ENCODE measurements at places on chromosomes 12 and 14.

DNA sequence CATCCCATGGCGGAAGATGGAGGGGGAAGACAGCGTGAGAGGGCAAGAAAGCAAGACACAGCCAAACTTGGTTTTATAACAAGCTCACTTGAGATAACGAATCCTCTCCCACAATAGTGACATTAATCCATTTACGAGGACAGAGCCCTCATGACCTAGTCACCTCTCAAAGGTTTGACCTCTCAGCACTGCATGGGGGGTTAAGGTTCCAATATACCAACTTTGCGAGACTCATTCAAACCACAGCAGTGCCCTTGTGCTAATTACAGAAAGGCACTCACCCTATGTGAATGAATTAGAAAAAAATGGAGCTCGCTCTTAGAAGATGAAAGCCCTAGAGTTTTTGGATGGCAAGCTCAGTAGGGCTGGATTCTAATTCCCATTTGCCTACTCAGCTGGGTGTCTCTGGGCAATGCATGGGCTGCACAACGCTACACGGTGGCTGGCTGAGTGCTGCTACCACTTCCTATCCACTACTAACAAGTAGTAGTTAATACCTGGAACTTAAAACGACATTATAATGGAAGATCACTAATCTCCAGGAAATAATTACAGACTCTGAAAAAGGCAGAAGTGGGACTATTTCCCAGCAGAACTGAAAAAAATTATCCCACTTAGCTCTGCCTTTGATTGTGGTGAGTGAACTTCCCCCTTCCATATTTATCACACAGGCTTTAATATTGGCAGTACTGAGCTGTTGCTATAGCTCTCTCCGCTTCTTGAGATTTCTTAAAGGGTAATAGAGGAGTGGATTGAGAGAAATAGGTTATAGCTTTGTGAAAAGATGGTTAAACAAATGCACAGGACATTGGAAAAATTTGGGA is 27.5 kb downstream of the TESPA1 start:
- no peak for DNase-seq

DNA sequence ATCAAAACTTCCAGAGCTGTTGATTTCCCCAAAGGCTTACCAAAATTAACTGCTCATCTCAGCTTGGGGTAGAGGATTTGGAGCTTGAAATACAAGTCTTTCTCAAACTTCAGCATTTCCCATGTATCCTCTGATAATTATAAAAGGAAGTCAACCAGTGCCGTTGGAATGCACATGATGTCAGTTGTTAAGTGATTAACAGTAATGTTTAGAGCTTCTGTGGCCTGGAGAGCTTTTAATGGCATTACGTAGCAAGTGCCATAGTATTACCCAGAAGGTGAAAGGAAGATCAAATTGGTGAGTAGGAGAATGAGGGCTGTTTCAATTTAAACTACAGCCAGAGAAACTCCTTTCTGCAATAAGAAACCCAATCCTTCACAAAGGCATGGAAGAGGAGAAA is 62.5 kb upstream of the PTPRR start:
- no peak for DNase-seq

DNA sequence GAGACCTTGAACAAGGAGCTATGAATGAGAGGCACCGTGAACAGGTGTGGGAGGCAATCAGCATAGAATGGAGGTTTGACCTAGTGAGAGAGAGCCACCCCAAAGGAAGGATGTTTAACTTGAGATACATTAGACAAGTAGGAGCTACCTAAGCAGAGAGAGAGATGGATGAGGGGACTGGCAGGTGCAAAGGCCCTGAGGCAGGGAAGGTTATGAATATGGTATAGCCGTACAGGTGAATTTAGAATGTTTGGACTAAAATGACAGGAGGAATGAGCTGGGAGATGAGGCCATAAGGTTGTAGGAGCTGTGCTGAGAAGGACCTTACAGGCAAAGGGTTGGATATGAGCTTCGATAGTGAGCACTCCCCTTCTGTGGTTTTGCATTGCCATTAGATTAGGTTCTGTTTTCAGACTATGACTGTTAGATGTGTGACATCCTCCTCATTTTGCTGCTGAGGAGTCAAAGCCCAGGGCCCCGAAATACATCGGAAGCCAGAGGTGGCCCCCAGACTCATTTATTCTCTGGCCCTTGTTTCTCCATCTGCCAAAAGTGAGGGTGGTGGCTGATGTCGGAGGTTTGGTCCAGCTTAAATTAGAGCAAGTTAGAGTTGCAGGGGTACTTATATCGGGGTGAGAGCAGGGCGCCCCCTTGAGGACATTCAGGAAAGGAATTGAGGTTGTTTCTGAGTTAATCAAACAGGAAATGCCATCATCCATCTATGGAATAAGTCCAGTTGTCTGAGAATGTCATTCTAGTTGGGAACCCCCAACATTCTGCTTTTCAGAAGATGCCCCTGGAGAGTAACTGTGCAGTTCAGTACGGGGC is 29.4 kb downstream of the SLC24A4 start:
- DNase-seq: no peak

DNA sequence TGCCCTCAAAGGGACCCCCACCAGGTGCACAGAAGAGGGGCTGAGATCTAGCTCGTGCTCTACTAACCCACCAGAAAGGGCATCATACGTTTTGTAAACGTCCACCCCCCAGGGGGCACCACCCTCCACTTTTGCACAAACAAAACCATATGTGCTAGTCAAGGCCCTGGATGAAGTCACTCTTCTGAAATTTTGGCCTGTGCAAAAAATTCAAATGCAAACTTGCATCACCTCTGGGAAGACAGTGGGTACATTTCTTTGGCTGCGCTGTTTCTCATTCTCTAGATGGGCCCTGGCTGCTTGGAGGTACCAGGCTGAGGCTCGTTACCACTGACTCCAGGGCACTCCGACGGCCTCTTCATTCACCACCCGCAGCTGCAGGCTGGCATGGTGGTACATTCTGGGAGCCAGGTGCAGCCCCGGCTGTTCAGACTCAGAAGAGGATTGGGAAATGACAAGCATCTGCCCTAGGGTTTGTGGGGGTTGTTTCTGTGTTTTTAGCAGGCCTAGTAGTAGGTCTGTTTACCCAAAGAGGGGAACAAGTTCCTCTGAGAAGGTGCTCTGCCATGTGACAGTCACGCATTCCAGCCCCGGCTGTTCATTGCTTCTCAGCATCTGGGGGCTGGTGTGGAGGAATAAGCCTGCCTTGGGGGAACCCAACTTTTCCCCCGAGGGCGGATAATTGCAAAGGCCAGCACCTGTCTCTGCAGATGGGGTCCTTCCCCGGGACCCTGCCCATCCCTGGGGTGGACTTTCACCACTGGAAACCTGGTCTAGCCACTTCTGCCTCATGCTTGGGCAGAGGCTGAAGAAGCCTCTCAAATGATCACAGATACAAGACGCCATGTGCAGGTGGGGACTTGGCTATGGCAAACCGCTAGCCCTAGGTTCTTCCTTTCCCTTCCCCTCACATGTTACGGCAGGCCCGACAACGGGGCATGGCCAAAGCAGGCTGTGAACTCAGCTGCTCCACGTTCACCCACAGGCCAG is 147.6 kb downstream of the DPF3 start:
- no peak for DNase-seq

DNA sequence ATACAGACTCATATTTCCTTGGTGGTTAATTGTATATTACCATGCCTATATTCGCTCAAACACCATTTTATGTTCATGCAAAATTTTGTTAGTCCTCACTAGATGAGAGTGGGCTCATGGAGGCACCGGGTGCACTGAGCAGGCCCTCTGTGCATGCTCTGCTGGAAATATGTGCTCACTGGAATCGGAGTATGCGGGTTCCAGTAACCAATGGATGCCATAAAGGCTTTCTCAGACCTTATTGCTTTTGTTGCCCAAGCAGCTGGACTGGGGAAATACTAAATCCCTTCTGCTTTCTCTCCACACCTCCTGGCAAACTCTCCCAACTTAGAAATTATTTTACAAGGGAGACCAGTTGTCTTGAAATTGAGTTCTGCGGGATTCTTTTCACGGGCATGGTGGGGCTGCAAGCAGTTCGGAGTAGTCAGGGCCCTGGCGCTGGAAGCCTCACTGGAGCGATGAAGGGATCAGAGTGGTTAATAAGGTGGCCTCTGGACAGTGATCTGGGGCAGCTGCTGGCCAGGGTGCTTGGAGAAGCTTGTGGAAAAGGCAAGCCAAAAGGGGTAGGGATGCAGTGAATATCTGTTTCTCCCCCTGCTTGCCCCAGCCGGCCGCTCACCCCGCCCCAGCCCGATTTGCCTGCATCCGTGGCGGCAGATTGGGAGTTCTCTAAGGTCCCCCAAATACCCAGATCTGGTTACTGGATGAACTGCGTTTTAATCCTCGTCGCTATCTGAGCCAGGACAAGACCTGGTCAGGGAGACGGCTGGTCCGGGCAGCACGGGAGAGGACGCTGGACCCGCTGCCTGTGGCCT is 7.4 kb upstream of the HOXC6 start:
- DNase-seq: no peak

Data from Panc1 (cell line).